ENCODE measurements at places on chromosomes 13 and 19.

- DNase-seq: no peak
Observed at GRCh38 chr19:1063909-1064660, 2.9 kb upstream of the ARHGAP45 start.

GRCh38 chr13:72754111-72754510, 26.4 kb downstream of the BORA start:
- no peak for DNase-seq

GRCh38 chr19:3029065-3029923, at the start of gene TLE2:
TSS of gene TLE2 (minus strand) at chr19:3029280. CDS start at chr19:3028904, 376 bp downstream.
- no peak for DNase-seq

GRCh38 chr13:112777637-112778406, 88.0 kb downstream of the ATP11A start:
- DNase-seq: no peak

DNA sequence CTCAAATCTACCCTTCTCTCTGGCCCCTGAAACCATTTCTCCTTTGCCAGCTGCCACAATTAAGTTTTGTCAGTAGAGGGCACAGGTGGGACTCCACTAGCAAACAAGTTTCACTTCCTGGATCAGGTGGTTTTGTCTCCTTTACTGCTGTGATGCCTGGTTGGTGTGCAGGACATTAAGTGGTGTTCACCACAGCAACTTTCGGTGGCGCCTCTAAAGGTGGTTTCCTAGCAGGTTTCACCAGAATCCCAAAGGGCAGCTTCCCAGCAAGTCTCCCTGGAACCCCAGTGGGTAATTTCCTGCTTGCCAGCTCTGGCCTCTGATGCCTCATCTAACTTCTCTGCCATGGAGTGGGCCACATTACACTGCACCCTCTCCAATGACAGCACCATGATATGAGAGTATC, 16.6 kb downstream of the MED4 start:
- DNase-seq: no peak

DNA sequence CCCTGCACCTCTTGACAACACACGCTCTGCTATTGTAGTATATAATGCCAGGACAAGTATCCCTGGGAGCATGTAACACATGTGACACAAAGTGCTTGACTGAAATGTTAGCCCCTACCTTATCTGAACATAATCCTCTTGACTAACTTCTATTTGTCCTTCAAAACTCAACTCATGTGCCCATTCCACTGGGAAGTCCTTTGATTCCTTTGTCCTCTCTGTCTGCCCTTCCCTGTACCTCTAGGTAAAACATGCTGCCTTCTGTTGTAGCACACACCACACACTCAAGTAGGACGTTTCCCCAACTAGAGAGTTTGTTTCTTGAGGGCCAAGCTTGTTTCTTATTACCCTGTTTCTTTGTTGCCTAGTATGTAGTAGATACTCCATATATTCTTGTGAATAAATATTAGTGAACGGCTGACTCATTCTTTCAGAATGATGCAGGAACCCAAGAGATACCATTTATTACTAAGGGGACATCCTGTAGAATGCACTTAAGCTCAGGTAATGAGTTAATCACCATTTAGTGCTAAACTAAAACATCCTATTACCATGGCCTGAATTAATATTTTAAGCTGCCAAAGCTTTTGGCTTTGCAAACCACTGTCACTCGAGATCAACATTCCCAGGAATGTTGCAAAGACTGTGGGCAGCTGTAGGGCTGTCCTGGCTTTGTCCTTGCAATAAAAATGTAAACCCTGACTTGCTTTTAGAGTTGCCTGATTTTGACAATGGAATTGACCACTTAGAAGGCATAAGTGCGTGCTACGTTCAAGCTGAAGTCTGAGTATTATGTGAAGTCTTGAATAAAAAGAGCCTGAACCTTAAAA, 313.4 kb downstream of the COG6 start:
- DNase-seq: no peak

GRCh38 chr13:58542530-58542929, 911.0 kb downstream of the PCDH17 start:
- DNase-seq: no peak

- no peak for DNase-seq
Observed at GRCh38 chr13:72849571-72849970, 67.6 kb downstream of the PIBF1 start.

GRCh38 chr19:49119411-49120324, at the start of gene PPFIA3:
TSS of gene PPFIA3 (plus strand) at chr19:49119544. CDS start at chr19:49127874, 8,330 bp downstream.
- DNase-seq: no peak

GRCh38 chr19:1840541-1841115, 7.7 kb downstream of the REXO1 start:
- no peak for DNase-seq

DNA sequence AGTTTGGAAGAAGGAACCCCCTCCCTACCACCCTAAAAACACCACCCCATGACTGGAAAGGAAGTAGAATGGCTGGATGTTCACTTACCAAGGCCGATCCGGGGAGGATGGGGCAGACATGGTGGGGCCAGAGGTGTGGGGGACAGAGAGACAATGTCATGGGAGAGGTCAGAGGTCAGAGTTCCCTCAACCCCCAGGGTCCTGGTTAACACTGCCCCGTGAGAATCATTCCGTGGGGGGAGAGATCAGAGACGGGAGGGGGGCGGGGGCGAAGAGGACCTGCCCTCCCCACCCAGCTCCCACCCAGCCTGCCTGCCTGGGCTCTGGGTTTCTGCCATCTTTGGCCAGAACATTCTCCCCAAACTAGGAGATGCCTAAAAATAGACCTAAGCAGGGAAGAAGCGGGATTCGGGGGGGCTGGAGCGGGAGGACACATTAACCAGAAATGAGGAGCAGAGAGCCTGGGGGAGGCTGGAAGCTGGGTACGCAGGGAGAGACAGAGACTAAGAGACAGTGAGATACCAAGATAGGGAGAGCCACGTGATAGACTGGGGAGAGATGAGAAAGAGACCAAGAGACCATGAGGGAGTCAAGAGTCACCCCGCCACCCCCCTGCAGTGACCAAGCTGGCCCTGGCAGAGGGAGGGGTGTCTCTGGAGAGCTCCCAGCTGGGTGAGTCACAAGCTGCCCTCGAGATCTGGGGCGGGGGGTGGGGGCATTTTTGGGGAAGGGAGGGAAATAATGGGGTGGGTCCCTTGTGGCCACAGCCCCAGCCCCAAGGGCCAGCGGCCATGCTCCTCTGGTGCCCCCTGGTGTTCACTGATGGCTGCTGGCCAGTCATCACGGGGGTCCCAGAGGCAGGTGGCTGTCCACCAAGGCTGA, 6.1 kb upstream of the KANK2 start:
- no peak for DNase-seq

DNA sequence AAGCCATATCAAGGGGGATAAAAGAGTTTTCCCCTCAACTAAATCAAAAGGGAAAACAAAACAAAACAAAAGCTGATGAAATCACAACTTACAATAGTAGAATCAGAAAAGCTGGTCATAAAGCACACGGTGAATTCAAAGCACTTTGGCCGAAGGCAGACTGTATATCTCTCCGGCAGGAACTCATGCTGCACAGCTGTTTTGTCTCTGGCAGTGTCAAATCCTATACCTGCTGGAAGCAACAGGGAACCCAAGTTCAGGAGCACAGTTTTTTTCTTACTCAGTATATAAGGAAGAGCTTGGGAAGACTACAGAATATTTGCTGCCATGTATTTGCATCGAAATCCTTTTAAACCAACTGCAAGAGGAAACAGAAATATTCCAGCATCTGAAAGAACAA, 213.7 kb downstream of the RFC3 start:
- no peak for DNase-seq

- no peak for DNase-seq
Observed at GRCh38 chr19:47097396-47098201, 16.0 kb downstream of the ZC3H4 start.

DNA sequence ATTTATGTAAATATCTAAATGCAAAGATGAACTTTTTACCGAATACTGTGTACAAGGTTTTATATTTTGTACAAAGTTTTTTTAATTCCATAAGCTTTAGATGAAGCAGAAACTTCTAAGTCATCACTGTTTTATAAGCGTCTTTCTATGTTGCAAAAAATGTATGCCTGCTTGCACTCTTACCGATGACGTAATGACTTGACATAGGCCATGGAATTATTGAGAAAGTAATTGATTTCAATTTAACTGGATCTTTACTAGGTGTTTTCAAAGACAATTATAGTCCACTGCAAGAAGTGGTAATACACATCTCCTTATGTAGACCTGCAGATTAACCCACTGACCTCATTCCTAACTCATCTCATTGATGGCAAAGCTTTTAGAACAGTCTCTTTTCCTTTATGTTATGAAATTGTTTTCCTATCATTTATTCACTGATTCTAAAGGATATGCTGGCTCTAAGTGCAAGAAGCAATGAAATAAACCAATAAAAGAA, 10.4 kb downstream of the DACH1 start:
- no peak for DNase-seq
